ENCODE measurements at places on chromosomes 5 and 9.

DNA sequence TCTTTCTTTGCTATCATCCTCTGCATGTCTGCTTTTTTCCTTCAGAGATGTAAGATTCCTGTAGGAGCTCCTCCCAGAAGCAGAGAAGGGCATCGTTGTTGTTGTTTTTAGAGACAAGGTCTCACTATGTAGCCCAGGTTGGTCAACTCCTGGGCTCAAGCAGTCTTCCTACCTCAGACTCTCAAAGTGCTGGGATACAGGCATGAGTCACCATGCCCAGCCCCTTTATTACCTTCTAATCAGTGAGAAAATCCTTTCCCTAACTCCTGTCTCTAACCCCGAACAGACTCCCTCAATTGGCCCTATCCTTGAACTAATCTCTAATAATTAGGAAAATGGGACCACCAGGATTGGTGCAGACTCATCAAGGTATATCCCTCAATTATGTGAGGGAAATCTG is 64.4 kb downstream of the GALNT10 start:
- no peak for DNase-seq

DNA sequence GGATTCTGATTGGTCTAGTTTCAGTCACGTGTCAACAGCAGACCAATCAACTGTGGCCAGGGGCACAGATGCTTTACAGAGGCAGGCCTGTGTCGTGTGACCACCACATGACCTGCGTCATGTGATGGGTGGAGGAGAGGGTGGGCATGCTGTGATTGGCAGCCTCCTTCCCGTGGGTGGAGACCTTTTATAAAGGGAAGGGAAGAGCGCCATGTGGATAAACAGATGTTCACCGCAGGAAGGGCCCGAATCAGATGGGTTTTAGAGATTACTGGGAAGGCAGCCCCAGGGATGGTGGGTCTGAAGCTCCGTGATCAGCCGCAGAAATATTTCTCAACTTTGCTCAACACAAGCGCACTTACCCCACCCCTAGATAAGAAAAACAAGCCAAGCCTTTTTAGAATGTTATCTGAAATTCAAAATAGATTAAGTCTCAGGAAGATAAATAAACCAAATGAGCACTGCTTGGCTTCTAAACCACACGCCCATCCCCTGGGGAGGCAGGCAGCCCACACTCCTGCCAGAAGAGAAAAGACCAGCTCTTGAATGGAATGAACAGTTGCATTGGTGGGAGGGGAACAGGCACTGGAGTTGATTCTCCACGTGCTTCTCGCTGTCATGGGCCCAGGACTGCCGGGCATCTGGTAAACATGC is 43.6 kb downstream of the ROPN1L start:
- DNase-seq, result no peak

GRCh38 chr5:86981898-86982297 is 285.8 kb upstream of the RASA1 start:
- DNase-seq, result no peak

GRCh38 chr9:96327694-96328352 is 25.8 kb upstream of the HSD17B3 start:
- DNase-seq, result peak; percentile 65

GRCh38 chr5:151221574-151221973 is 2.3 kb downstream of the CCDC69 start:
- no peak for DNase-seq

DNA sequence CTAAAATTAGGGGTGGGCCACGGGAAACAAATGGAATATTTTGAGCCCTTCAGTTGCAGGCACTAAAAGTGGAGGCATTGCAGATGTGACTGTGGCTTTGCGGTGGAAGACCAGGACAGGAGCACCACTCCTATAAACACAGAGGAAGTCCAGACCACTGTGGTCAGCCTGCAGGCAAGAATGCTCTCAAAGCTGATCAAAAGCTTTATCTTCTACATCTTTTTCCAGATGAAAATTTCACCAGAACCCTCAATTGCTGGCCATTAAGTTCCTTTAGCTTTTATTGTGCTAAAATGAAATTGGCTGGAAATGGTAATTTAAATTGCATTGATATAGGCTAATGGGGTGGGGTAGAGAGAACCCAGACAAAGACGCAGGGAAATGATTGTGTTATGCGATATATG is 208.8 kb downstream of the ERCC6L2 start:
- DNase-seq, result no peak

DNA sequence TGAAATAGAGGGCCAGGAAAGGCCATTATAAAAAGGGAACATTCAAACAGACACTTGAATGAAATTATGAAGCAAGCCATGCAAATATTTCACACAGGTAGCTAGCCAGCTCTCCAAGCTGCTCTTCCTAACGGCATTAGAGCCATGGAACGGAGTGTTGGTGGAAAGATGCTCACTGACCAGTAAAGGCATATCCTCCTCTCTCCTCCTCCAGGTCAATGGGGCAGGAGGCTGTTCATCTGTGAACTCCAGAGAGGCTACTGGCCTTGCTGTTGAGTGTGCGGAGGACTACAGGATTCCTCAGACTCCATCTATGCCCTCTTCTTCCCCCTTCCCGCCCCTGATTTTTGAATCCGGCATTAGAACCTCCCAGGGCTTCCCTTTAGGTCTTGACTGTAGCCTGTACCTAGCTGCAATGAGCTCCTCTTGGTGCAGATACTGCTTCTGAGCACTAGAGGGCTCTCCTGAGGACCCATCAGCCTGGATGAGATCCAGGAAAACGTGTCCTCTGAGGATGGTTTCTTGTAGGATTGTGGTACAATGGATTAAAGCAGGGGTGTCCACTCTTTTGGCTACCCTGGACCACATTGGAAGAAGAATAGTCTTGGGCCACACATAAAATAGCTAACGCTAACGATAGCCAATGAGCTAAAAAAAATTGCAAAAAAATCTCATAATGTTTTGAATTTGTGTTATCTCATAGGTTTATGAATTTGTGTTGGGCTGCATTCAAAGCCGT is 162.2 kb downstream of the SREK1 start:
- peak; percentile 13 for DNase-seq

- DNase-seq, result peak; percentile 20
Observed at GRCh38 chr5:137498736-137499505, at the start of gene SPOCK1. TSS of gene SPOCK1 (minus strand) at chr5:137499326.

All from activated CD4-positive, alpha-beta T cell treated with anti-CD3 and anti-CD28 coated beads for 4 hours (primary cell).